IPS DF 6.9 (cell line): ENCODE measurements at places on chromosomes 5 and 9.

GRCh38 chr5:151082282-151082902, 1.6 kb upstream of the TNIP1 start:
- no peaks in the 10 kb centered on the region for H3K27me3 ChIP-seq
- H3K4me1 ChIP-seq: peaks cover 2% of the 10 kb centered on the region
- no peaks in the 10 kb centered on the region for H3K36me3 ChIP-seq

DNA sequence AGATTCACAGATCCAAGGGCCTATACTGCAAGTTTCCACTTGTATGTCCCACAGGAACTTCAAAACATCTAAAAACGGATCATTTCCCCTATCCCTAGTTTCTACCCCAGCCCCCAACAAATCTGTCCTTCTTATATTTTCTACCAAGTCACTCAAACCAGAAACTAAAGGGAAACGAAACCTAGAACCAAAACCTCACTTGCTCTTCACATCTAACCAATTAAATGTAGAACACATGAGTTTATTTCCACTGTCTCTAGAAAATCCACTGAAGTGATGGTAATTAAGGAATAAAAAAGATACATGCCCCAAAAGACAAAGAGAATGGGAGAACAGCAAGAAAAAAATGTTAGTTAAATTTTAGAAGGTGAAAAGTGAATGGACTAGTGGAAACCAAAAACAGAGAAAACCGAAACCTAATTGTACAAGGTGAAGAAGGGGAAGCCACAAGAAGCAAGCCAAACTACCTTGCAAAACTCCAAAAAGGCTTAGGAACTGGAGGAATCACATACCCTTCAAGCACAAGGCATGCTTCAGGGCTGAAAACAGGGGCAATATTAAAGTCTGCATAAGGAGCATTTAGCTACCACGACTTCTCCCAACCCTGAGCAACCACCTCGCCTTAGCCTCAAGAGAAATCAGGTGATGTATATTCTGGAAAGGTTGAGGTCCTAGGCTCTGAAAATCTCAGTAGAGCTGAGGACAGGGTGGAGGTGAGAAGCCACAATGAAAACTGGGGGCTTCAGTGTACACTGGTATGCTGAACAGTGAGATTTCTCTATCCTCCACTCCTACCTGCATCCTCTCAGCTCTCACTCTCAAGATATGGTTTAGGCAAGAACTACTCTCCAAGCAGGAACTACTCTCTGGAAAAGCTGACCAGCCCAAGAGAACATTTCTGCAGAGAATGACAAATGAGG, 11.1 kb downstream of the SMU1 start:
- H3K27me3 ChIP-seq: no peaks in the 10 kb centered on the region
- no peaks in the 10 kb centered on the region for H3K4me1 ChIP-seq
- H3K27ac ChIP-seq: no peak overlapping the region
- DNase-seq: no peak

DNA sequence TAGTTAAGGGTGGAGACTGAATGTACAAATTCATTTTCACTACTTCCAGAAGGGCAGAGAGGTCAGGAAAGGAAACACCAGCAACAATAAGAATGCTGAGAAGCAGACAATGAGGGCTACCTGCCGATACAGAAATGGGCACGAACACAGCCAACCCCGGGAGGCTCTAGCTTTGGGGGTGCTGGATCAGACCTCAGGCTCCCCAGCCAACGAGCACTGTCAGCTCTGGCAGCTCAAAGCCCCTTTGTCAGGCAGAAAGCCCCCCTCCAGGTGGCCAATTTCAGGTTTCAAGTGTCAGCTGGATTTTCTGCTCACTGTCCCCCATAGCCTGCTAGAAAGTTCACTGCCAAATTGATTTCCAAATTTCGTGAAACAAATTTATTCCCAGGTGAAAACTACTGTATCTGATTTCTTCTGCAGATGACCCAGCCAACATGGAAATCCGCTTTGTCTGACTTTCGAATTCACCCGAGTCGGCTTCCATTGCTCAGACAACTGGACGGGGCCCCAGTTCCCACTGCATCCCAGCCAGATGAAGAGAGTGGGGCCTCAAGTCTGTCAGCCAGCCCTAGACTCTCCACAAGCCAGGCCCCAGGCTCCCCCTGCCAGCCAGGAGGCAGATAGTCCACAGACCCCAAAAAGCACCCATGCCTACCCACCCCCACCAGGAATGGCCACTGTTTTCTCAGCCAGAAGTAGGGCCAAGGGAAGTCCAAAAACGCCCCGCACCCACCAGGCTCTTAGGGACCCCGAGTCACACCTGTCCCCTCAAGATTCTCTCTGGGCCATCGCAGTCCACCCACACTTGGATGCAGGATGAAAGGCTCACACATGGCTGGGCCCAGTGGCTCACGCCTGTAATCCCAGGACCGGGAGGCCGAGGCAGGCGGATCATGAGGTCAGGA, 96.5 kb upstream of the PHYKPL start:
- no peaks in the 10 kb centered on the region for H3K27me3 ChIP-seq
- no peak overlapping the region for H3K4me3 ChIP-seq
- H3K36me3 ChIP-seq: no peaks in the 10 kb centered on the region
- DNase-seq: no peak
- no peak overlapping the region for H3K27ac ChIP-seq

- H3K4me3 ChIP-seq: no peak overlapping the region
- H3K4me1 ChIP-seq: peaks cover 2% of the 10 kb centered on the region; the same call in 1 of the 2 replicates
- no peaks in the 10 kb centered on the region for H3K36me3 ChIP-seq
- no peak overlapping the region for H3K27ac ChIP-seq
- H3K27me3 ChIP-seq: no peaks in the 10 kb centered on the region
- no peak for DNase-seq
These were observed 39.1 kb upstream of the KCNV2 start for GRCh38 chr9:2677915-2678889.

- no peak overlapping the region for H3K27ac ChIP-seq
- no peaks in the 10 kb centered on the region for H3K27me3 ChIP-seq
- H3K4me1 ChIP-seq: no peaks in the 10 kb centered on the region
- H3K4me3 ChIP-seq: peak overlapping the region; percentile 14; the same call in 1 of the 2 replicates
- peak; percentile 27 for DNase-seq
These were observed 134.4 kb downstream of the FGF1 start for GRCh38 chr5:142551338-142552067.

DNA sequence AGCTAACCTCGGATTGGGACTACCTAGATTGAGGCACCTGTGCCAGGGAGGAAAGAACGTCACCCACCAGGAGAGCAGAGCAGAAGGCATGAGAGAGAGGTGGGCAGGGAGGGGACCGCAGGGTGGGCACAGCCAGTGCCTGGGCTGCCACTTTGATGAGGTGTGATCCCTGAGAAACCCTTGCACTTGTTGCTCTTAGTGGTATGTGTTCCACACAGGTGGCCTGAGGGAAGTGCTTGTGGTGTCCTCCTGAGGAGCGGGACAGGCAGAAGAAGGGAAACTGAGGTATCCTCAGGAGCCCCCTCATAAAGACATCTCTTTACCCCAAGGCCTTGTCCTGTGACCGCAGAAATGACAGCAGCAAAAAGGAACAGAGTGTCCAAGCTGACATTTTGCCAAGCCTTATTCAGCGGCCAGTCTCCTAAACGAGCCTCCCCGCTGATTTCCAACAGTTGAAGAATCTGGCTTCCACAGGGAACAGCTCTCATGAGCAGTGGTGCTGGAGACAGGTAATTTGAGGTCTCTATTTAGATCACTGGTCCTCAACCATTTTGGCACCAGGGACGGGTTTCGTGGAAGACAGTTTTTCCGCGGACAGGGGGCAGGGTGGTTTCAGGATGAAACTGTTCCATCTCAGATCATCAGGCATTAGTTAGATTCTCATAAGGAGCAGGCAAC, 82.4 kb downstream of the FOXD1 start:
- no peaks in the 10 kb centered on the region for H3K27me3 ChIP-seq
- no peaks in the 10 kb centered on the region for H3K36me3 ChIP-seq
- H3K27ac ChIP-seq: no peak overlapping the region
- H3K4me3 ChIP-seq: no peak overlapping the region

GRCh38 chr9:129221979-129222635, 44.0 kb upstream of the IER5L start:
- H3K27me3 ChIP-seq: no peaks in the 10 kb centered on the region
- H3K36me3 ChIP-seq: no peaks in the 10 kb centered on the region
- no peak overlapping the region for H3K4me3 ChIP-seq
- DNase-seq: no peak
- H3K4me1 ChIP-seq: peaks cover 5% of the 10 kb centered on the region; the same call in 1 of the 2 replicates

DNA sequence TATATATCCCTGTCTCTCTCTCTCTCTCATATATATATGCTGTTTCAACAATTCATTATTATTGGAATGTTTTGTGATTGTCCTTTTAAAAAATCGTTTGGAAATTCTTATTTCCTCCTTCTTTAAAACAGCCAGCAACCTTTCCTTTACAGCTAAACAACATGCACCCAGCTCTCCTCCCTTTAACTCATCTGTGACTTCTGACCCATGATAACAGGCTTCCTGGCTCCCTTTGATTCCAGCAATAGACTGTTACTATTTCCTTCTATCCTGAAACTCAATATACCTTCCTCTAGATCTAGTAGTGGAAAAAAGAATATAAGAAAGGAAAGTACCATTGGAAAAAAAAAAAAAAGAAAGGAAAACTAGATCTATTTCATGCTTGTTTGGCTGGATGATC, 254.7 kb upstream of the RGMB start:
- no peaks in the 10 kb centered on the region for H3K27me3 ChIP-seq
- H3K4me1 ChIP-seq: no peaks in the 10 kb centered on the region
- no peak overlapping the region for H3K27ac ChIP-seq
- H3K36me3 ChIP-seq: no peaks in the 10 kb centered on the region

GRCh38 chr5:127311781-127312525, 21.4 kb downstream of the MEGF10 start:
- DNase-seq: no peak
- H3K4me1 ChIP-seq: peaks cover 4% of the 10 kb centered on the region; the same call in 1 of the 2 replicates
- H3K36me3 ChIP-seq: no peaks in the 10 kb centered on the region

- no peaks in the 10 kb centered on the region for H3K36me3 ChIP-seq
- no peak overlapping the region for H3K4me3 ChIP-seq
- DNase-seq: no peak
- H3K27ac ChIP-seq: no peak overlapping the region
- H3K27me3 ChIP-seq: no peaks in the 10 kb centered on the region
- H3K4me1 ChIP-seq: no peaks in the 10 kb centered on the region
These were observed 230.0 kb upstream of the IRX1 start for GRCh38 chr5:3365501-3366215.

DNA sequence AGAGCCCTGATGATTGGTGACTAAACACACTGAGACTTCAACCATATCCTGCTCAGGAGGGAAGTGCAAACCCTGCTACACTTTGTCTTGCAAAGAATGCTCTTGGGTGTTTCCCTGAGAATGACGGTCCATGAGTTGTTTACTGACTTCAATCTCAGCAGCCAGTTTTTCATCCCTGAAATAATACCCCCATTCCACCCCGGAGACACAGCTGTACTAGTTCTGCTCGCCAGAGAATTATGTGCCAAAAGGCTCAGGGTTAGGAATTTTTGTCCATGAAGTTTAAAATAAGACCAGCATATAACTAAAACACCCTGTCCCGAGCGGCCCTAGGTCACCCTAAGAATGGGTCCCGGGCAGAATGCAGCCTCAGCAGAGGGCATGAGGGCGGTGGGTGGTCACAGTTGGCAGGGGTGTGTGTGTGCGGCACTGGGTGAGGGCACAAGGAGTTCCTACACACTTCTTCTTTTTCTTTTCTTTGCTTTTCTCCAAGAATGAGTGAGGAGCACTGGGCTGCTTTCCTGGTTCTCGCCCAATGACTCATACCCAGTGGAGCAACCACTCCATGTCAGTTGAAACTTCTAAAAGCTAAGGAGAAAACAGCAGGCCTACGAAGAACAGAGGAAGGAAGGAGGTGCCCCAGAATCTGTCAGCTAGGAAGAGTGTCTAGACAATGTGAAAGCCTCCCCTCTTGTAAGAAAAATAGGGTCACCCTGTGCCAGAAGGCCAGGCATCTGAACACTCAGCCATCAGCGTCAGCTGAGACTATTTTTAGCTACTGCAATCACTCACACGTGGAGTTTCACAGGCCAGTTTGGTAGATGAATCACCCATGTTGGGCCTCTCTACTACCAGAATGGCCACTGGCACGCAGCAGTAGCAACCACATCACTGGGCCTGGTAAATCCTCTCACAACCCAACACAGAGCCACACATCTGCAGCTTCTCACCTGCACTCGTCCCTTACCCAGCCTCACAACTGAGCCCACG, 105.9 kb downstream of the DPYSL3 start:
- no peaks in the 10 kb centered on the region for H3K27me3 ChIP-seq
- no peak overlapping the region for H3K4me3 ChIP-seq
- H3K4me1 ChIP-seq: no peaks in the 10 kb centered on the region; the same call in 1 of the 2 replicates
- peaks cover 40% of the 10 kb centered on the region for H3K36me3 ChIP-seq
- no peak for DNase-seq

DNA sequence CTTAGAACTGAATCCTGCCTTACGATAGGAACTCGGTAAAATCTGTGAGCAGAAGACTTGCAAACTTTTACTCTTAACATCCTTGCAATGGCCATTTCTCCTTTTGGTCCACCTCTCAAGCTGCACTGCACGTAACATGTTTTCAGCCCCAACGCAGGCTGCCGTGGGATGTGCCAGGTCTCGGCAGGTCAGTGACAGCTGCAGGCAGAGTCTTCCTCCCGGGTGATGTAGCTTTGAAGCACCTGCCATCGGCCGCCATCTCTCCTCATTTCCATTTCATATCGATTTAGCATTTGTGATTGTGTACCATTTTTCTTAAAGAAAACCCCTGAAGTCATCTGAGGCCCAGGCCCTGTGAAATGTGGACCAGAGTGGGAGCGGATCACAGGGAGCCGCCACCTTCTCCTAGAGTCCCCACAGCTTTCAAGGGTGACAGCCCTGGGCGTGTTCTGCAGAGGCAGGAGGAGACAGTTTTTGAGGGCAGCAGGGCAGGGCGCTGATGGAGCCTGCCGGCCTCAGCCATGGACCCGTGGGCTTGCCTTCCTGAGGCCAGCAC, 25.8 kb upstream of the LPCAT1 start:
- DNase-seq: no peak
- no peak overlapping the region for H3K27ac ChIP-seq
- no peaks in the 10 kb centered on the region for H3K36me3 ChIP-seq
- H3K27me3 ChIP-seq: no peaks in the 10 kb centered on the region

DNA sequence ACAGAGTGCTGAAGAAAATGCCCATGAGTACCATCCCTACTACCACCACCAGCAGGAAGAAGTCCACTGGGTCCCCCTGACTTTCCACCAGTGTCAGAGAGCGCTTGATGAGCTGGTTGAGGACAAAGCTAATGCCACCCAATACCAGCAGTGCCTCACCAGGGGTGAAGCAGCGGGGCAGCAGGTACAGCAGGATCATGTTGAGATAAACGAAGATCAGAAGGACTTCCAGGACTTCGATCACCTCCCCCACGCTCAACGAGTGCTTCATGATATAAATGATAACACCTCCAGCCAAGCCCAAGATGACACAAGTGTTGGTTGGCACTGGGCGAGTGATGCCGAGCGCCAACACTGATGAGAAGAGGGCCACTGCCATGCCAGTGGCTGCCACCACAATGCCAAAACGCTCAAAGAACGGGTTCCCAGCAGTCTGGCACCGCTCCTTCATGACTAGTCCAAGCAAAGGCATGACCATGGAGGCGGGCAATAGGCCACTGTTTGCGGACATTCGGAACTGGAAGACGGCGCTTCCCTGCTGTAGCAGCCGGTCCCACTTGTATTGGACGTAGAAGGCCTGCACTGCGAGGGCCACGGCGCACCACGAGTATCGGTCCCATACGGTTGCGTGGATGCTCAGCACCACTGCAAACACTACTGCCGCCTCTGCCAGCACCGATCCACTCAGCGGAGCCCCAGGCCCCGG, 679 bp downstream of the DOLK start:
- H3K27ac ChIP-seq: no peak overlapping the region
- H3K4me3 ChIP-seq: peak overlapping the region; percentile 93
- no peaks in the 10 kb centered on the region for H3K27me3 ChIP-seq
- no peak for DNase-seq
- H3K4me1 ChIP-seq: 0 out of 2 replicates have a peak, but pooled peaks cover 3% of the 10 kb centered on the region

- no peaks in the 10 kb centered on the region for H3K27me3 ChIP-seq
- H3K4me3 ChIP-seq: no peak overlapping the region
- H3K27ac ChIP-seq: no peak overlapping the region
- H3K36me3 ChIP-seq: no peaks in the 10 kb centered on the region
- DNase-seq: no peak
- peaks cover 1% of the 10 kb centered on the region; the same call in 1 of the 2 replicates for H3K4me1 ChIP-seq
These were observed 584.1 kb downstream of the CCDC171 start for GRCh38 chr9:16136961-16137360.
